8988T (cell line): ENCODE measurements at places on chromosomes 5 and 9.

- DNase-seq = no peak
Measured at GRCh38 chr5:105150323-105150722, 1587.7 kb upstream of the NUDT12 start.

DNA sequence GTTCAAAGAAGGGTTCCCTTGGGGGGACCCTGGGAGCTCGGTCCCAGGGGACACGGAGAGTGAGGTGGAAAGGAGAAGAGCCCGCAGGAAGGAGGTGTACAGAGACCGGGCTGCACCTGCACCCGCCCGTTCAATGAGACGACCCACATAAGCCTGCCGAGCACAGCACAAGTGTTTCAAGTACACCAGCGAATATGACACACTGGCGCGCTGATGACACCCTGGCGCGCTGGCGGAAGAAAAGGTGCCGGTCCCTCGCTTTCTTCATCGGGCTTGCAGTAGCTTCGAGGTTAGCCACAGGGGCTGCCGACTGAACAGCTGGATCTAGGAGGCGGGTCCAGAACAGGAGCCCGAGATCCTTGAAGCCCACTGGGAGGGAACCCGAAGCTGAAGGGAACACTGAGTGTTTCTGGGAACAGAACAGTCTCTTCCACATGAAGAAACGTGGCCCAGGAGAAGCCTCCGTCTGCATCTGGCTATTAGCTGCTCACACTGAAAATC is 1.4 kb downstream of the TBC1D9B start:
- no peak for DNase-seq

DNA sequence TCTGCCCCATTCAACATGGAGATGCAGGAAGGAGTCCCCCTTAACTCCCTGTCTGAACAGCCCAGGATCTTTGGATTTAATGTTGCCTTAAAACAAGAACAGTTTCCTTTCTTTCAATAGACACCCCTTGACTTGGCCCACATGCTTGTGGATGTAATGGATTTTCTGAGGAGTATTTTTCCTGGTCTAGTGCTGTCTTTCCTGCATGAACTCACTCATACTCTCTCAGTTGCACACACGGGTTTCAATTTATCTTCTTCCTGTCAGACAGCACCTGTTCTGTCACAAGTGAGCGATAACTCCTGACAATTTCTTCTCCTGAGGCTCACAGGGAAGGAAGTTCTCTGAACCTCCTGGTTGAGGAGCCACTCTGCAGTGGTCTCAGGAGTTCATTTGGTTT is 85.1 kb downstream of the ACER2 start:
- no peak for DNase-seq

GRCh38 chr9:77013206-77013931 is 6.1 kb upstream of the FOXB2 start:
- no peak for DNase-seq

DNA sequence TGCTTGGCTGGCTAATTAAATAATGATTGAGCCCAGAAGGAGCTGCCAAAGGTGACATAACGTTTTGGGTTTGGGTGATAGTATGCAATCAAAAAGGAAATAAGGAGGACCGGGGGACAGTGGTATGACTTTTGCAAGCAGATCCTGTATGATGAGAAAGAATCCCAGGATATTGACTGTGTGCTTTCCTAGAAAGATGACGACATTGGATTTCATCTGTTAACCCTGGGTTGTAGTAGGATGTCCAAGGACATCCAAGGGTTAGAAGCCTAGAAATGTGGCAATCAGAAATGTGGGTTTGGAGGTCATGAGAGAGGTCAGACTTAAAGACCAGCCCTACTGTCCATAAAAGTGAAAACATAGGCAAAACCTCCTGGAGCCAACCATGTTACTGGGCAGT is 50.3 kb upstream of the HMHB1 start:
- DNase-seq = no peak

DNA sequence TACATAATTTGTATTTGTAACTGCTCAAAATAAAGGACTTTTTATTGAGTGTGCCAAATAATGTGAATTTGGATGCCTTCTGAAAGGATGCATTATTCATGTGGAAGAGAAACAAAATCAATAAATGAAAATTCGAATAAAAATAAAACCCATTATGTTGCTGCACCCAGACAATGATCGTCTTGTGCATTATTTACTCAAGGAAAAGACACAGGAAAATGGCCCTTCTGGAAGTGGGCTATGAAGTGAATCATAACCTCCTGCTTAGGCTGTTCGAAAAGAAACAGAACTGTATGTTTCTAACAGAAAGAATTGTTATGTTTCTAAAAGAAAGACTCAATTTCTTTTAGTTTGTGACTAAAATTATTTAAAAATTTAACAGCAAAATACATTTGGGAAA is 168.9 kb upstream of the NFIB start:
- no peak for DNase-seq

DNA sequence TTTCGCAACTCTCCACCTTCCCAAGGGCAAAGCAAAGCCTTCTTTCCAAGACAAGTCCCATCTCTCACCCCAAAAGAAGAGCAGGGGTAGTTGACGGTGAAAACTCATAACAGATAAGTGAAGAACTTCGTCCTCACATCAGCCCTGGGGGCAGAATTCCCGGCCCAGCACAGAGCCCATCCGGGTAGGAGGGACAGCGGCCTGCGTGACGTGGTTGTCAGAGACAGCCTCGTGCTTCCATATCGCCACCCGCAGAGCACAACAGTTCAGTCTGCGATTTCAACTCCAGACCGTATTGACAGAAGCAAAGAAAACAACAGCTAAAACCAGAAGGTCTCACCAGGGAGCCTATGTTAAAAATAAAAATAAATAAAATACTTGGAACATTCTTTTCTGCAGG is 273.2 kb downstream of the SYK start:
- DNase-seq = no peak

GRCh38 chr5:177122566-177122965 is 11.0 kb upstream of the NSD1 start:
- no peak for DNase-seq

- DNase-seq = no peak
Measured at GRCh38 chr5:72268753-72269410, 51.2 kb downstream of the MRPS27 start.

DNA sequence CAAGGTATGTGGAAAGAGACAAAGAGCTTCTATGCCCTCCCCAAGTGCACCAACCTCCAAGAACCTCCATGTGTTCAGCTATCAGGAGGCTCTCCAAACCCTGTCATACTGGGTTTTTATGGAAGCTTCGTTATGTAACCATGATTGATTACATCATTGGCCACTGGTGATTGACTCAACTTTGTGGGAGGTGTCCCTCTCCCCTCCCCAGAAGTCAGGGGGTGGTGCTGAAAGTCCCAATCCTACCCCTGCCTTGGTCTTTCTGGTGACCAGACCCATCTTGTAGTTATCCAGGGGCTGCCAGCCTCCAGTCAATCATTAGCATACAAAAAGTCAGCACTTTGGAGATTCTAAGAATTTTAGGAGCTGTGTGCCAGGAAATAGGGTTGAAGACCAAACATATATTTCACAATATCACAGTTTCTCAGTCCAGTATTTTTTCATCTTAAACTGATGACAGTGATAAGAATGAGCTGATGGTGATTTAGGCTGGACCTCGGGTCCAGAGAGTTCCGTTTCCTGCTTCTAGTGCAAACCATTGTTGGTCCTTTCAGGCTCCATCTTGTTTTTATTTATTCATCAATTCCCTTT is 27.3 kb upstream of the FANCC start:
- no peak for DNase-seq

GRCh38 chr5:60504342-60504741 is 195.6 kb downstream of the DEPDC1B start:
- no peak for DNase-seq

- no peak for DNase-seq
Measured at GRCh38 chr5:73591698-73592501, 26.4 kb downstream of the UTP15 start.

DNA sequence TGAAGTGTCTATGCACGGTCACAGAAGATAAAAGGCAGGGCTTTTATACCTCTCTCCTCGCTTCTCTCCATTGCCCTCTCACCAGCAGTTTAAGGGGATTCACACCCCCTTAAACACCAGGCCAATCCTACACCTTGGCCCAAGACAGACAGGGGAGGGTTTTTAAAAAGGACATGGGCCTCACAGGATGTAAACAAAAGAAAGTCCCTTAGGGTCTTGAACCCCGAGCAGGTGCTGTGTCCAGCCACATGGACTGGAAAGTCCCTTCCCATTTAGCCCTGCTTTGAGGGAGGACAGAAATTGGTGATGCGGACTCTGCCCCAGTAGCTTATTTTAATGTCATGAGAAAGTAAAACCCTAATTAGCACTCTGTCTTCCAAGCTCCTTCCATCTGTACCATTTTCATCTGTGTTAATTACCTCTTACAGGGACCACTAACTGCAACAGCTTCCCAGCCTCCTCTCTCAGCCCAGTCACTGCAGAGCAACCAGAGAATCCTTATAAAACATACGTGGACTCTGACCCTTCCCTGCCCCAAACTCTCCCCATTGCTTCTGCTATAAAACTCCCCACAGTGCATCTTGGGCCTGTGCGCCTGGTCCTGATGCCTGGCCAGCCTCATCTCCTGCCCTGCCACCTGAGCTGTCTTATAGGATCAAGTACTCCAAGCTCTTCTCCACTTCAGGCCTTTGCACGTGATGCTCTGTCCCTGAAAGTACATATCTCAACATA is 16.7 kb downstream of the WHRN start:
- no peak for DNase-seq

- DNase-seq = no peak
Measured at GRCh38 chr5:93793159-93793781, 51.9 kb upstream of the POU5F2 start.

DNA sequence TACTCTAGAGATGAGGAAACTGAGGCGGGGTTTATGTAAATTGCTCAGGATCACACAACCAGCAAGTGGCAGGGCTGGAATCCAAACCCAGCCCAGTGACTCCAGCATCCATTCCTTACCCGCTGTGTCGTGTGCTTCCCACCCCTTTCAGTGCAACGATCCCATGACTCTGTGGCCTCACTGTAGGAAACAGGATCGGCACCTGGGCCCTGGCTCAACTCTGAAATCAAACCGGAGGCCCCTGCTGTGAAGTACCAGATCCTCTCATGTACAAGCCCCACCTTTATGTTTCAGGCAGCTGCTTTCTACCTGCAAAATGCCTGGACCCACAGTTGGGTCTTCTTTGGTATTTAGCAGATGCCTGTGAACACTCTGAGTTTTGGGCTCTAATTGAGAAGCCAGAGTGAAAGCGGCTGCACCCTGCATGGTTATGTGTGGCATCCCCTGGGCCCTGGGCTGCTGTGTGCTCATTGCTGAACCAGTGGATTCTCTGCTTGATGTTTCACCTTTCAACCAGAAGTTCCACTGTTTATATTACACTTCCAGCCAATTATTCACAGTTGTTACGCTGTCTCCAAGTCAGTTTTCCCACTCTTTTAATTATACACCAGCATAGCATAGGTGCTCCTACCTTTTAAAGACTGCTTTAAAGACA is 36.7 kb downstream of the ABLIM3 start:
- DNase-seq = no peak

DNA sequence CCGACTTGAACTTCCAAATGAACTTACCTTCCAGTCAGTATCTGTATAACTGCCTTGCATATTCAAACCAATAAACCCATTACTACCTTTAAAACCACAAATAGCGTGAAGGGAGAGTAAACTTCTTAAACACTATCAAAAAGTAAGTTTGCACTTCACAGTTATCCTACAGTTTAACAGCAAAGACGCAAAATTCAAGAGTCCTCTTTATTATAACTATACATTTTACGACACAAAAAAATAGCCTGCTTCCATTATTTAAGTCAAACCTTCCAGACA is 1.8 kb downstream of the PTBP3 start:
- DNase-seq = no peak

DNA sequence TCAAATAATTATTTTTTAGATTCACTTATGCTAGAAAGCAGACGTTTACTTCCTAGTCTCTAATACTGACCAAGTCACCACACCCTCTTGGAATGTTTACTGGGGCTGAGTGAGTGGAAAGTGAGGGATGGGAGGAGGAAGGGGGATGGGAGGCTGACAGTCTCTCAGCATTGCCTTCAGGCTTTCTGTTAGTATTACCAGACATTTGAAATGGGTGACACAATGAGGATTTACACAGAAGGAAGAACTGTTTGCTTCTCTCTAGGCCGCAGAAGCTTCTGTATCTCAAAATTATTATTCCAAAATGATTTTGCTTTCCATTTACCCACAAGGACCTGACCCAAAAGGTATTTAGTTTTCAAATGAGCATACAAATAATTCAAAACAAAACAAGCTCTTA is 232.8 kb upstream of the ZNF608 start:
- DNase-seq = no peak

DNA sequence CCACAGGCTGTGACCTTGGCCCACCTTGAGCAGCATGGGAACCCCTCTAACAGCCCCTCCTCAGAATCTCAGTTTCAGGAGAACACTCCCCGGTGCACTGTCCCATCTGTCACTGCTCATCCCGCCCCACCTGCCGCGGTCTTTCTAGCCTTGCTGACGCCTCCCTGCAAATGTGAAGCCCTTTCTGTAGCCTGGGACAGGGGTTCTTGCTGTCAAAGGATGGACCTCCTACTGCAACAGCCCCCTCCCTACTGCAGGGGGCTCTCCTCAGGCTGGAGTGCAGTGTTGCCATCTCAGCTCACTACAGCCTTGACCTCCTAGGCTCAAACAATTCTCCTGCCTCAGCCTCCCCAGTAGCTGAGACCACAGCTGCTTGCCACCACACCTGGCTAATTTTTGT is 20.0 kb downstream of the OR2V1 start:
- no peak for DNase-seq

DNA sequence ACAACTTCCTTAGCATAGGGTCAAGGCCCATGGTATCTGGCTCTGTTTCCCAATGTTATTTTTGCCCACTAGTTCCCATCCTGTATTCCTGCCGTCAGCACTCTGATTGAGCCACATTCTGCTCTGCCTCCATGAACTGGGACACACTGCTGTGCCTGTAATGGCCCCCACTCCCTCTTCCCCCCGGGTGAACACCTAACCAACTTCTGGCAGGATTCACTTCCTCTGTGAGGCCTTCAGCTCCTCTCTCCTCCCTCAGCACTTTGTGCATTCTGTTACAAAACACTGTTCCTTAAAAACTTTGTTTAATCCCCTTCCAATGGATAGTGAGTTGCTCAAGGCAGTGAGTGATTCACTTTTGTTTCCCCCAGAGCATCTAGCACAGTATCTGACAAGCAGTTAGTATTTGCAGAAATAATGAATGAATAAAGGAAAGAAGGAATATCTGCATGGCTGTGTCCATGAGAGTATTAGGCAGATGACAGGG is 183.6 kb downstream of the EFNA5 start:
- no peak for DNase-seq
